ENCODE measurements at places on chromosomes 2 and 18. TPM values are rescaled to one million over a fixed set of nuclear protein-coding genes. Genes with fewer than 3 reads are reported as not detected.

Gene RFX8
- total RNA-seq, result not detected

Gene IMPA2
- 93.6 TPM for total RNA-seq

Gene CDH19
- 0.38 TPM for total RNA-seq

Gene NOP58
- 119 TPM for total RNA-seq

Gene PSMA8
- not detected for total RNA-seq

Gene TBR1
- 0.07 TPM for total RNA-seq

Gene ZBTB7C
- total RNA-seq, result 0.23 TPM

Gene OTOS
- not detected for total RNA-seq

Gene SCYGR2
- total RNA-seq, result not detected

Gene LAMA1
- 0.07 TPM for total RNA-seq

Gene BOK
- total RNA-seq, result 27.7 TPM

Gene SPATA3
- total RNA-seq, result not detected

Gene ITGB6
- 0.66 TPM for total RNA-seq

Gene CMPK2
- 0.78 TPM for total RNA-seq

Gene TTC31
- 14.4 TPM for total RNA-seq

Gene BOLL
- total RNA-seq, result not detected

Gene EPAS1
- 89.4 TPM for total RNA-seq

Gene ANO7
- total RNA-seq, result 2.0 TPM

Gene ZNF142
- 15.7 TPM for total RNA-seq

Gene GNAL
- total RNA-seq, result 5.8 TPM

Gene LRRC30
- not detected for total RNA-seq

Gene WDR75
- 38.3 TPM for total RNA-seq

Gene ZSWIM2
- total RNA-seq, result not detected

Gene IL36RN
- total RNA-seq, result 0.14 TPM
